ENCODE measurements at places on chromosomes 11 and 22.
A peak's percentile ranks its signal among the peaks of the same experiment; 100 is the strongest.

DNA sequence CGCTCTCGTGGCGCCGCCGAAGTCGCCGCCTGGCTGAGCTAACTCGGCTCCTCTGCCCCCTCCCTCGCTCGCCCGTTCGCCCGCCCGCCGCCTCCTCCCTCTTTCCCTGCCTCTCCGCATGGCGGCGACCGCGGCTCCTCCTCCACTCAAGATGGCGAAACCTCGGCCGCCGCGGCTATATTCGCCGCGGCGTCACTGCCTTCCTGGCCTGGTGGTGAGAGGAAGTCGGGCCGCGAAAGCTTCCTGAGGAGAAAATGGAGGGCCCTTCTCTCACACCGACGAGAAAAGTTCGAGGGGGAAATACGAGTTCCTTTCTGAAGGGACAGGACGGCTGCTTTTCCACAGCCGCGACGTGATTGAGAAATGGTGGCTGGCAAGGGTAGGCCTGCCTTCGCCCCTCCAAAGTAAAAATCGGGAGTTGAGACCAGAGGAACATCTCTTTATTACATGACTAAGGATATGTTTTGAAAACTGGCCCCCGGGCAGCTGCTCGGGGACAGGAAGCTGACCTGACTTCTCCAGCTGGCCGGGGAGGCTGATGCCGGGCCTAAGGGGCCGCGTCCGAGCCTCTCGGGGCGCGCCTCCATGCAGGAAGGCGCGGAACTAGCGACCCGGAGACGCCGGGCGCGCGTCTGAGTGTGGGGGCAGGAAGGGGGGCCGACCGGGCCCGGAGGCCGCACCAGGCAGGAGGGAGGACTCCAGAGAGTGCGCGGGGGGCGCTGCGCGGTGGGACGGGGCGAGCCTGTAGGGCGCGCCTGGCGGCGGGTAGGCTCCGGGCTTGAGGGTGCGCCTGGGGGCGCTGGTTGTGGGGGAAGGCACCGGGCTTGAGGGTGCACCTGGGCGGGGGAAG, at the start of gene DDX6:
TSS of gene DDX6 (minus strand) at position 54 of the 850 bp plus-strand sequence. CDS start 4,913 bp downstream, outside the sequence.
- DNase-seq, result peak; percentile 81

GRCh38 chr22:42747701-42748513, 27.2 kb upstream of the A4GALT start:
- DNase-seq, result no peak

- no peak for DNase-seq
Measured at GRCh38 chr11:80849253-80849652, 1408.4 kb upstream of the TENM4 start.

GRCh38 chr11:114447892-114448291, 8.6 kb downstream of the REXO2 start:
- no peak for DNase-seq

- no peak for DNase-seq
Measured at GRCh38 chr11:131446590-131447275, 76.3 kb downstream of the NTM start.

- DNase-seq, result peak; percentile 23
Measured at GRCh38 chr11:134037046-134037908, 31.6 kb upstream of the JAM3 start.

GRCh38 chr11:45368697-45369096, 82.6 kb upstream of the SYT13 start:
- DNase-seq, result no peak

DNA sequence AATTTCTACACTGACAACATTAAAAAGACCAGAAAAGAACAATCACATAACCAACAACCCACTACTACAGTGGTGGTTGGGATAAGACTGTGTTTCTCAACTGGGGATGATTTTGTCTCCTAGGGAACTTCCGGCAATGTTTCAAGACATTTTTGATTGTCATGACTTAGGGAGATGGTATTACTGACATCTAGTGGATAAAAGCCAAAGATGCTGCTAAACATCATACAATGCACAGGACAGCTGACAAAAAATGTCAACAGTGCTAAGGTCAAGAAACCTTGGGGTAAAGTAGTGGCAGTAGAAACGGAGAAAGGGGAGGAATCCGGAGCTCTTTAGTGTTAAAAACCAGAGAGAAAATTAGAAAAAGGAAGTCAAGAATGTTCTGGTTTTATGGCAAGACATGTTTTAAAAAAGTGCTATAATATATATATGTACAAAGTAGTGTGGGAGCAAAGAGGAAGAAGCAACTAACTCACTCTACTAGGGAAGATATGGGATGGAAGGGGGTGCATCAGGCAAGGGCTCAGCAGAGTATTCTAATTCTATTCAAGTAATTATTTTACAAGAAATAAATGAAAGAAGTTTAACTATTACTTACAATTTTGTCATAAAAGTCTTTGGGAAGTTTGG, 37.2 kb downstream of the CKAP5 start:
- DNase-seq, result no peak

DNA sequence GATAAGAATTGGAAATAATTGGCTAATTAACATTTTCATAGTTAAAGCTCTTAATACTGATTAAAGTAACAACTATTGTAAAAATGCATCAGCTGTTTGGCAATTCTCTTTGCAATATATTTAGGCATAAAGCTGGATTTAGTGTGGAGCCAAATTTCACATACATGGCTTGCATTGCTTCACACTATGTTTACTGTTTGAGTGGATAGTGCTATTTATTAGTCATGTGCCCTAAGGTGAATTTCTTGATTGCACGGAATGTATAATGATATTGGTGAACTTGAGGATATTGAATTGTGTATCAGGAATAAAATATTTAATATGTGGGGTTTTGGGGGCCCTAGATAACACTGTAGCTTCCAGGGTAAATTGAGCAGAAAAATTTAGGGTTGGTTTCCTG, 100.9 kb downstream of the AASDHPPT start:
- no peak for DNase-seq

- no peak for DNase-seq
Measured at GRCh38 chr11:134583397-134583990, 171.5 kb upstream of the B3GAT1 start.

DNA sequence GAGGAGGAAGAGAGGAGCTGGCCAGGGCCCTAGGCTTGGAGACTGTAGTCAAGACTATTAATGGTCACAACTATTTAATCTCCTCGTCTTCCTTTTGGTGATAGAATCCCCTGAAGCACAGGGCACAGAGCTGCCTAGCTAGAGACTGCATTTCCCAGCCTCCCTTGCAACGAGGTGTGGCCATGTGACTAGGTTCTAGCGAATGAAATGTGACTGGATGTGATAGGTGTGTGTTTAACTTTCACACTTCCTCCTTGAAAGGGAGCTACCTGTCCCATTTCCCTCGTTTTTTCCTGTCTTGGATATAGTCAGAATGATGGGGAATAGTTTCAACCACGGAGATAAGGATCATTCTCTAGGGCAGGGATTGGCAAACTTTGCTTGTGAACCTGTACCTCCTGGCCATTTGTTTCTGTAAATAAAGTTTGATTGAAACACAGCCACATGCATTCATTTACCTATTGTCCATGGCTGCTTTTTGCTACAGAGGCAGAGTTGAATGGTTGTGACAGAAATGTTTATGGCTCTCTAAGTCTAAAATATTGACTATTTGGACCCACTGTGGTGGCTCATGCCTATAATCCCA, 313.5 kb downstream of the MIAT start:
- no peak for DNase-seq

DNA sequence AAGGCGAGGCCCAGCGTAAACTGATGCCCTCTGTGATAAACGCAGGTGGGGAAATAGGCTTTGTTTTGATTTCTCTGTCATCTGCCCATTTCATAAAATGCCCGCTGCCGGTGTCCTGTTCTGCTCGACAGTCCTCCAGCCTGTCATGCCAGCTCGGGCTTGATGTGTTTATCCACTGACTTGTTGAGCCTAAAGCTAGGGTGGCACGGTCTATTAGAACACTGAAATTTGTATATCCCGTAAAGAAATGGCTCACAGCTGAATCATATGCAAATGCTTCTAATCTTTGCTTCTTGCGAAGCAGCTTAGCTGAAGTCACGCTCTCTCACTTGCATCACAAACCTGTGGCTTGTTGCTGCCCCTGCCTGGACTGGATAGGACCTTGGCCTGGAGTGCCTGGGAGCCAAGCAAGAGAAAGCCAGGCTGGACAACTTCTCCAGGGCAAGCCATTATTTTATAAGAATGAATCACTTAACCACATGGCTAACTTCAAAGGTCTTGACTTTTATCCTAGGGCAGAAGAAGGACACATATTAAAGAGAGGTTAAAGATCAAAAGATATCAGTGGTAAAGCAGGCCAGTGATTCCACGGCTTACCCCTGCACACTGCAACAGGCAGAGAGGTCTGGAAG, 33.1 kb downstream of the EHF start:
- no peak for DNase-seq

DNA sequence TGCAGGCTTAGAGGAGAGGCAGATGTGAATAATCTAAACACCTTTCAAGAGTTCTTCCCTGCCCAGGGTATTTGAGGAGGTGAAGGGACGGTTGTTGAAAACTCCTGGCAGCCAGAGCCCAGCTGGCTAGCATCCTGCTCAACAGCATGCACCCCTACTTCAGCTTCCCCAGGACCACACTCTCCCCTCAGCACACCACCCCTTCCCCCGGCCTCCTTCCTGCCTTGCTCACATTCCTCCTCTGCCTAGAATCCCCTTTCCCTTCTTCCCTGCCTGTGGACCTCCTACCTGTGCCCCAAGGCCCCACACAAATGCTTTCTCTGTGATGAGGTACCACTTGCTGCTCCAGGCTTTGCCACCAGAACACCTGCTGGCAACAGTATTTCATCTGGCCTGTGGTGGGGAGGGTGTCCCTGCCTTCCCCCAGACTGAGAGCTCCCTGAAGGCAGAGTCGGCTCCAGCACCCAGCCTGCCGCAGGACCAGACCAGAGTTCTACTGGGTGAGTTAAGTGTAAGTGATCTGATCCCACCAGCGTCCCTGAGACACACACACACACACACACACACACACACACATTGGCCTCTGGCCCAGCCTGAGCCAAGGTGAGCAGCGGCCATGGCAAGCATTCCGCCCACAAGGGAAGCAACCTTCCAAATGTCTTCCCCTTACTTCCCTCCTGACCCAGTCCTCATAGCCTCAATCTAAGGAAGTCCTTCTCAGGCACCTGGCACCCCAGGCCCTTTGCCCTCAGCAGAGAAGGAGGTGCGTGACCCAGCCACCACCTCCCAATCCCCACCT, 79.5 kb downstream of the PDE2A start:
- no peak for DNase-seq

GRCh38 chr22:44405661-44406060, 92.4 kb downstream of the RTL6 start:
- no peak for DNase-seq

DNA sequence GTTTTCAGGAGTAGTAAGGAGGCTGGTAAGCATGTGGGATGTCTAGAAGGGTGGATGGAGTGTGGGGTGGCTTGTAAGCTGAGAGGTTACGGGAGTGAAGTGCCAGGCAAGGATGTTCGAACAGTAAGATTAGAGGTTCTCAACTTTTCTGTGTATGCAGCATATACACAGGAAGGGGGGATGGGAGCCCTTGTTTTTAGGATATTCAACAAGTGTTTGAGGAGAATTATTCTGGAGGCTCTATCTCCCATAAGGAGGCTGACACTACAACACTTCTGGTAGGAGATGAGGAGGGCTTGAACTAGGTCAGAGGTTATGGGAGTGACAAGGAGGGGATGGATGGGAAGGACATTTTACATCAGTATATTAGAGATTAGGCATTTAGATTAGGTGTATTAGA, 109.5 kb downstream of the TEAD1 start:
- DNase-seq, result no peak
